ENCODE measurements at places on chromosomes 2 and 18.

- no peak for DNase-seq
These were observed 269.8 kb upstream of the HDAC4 start for GRCh38 chr2:239670463-239671120.

DNA sequence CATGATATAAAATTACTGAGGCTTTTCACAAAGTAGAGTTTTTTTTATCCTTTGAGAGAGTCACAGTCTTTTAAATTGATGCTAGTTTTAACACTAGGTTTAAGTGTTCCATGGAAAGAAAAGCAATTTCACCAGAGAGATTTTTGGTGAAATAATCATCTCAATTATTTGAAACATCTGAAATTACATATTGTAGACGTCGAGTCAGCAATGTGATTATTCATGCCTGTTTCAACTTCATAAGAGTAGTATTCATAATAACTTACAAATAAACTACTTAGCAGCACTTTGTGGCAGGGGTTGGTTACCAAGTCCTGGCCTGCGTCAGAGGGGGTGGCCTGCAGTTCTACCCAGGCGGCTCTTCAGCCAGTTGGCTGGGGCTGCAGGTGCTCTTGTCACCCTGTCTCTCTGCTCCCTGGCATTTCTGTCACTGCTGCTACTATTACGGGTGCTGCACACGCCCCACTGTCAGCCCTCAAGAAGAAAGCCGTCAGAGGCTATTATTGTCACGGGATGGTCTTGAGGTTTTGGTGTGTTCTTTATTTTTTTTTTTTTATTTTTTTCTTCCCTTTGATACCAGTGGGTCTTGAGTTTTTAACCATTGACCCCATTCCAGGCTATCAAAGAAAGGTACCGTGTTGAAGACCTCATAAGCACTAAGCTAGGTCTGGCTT lies 50.4 kb downstream of the MALT1 start:
- no peak for DNase-seq

DNA sequence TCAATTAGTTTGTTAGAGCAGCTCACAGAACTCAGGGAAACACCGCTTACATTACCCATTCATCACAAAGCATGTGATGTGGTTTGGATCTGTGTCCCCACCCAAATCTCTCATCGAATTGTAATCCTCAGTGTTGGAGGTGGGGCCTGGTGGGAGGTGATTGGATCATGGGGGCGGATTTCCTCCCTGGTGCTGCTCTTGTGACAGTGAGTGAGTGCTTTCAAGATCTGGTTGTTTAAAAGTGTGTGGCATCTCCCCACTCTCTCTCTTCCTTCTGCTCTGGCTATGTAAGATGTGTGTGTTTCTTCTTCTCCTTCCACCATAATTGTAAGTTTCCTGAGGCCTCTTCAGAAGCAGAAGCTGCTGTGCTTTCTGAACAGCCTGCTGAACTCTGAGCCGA lies 63.5 kb upstream of the AGPS start:
- DNase-seq, result no peak

- DNase-seq, result no peak
These were observed 546.6 kb upstream of the CDH2 start for GRCh38 chr18:28723506-28723905.

DNA sequence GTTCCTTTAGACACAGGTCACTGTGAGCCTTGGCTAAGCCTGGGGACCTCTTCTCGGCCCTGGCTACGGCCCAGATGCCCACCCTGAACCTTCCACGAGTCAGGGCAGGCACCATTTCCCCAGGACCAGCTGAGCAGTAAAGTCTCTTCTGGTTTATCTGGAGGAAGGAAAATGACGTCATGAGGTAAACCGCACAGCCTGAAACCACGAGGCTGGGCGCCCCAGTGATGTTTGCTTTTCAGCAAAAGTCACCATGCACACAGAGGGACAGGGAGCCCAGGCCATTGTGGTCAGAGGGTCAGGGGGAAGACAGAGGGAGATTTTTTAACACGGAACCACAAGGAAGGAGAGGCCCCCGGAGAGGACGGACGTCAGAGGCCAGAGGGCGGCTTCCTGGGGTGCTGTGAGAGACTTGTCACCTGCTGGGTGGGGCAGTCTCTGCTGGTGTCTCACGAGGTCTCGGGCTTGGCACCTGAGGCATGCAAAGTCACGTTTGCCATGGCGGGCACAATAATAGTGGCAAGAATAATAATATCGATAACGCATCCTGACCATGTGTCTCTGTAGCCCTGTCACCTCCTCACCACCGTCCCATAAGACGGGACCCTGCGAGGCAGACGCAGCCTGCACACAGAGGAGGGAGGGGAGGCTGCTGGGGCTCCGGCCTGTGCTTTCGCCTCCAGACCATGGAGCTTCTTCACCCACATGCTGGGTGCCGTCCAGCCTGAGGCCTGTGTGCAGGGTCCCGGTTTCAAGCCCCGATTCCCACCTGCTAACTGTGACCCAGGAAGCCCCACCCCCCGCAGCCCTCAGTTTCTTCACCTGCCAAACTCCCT lies 33.2 kb upstream of the FOSL2 start:
- no peak for DNase-seq

DNA sequence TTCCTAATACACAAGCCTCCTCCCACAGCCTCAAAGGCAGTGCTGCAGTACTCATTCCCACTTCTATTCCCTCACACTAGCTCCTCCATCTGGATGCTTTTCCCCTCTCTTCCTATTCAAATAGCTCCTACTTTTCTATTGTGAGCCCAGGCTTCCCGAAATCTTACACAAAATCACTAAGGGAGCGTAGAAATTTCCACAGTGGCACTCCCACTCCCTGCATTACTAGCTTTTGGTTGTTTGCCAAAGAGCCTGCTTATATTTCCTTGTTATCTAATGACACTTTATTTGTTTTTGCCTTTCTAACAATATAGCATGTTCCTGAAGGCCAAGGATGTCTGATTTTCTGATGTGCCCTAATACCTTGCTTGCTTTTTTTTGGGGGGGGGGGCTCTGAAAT lies 10.9 kb downstream of the EPAS1 start:
- no peak for DNase-seq

DNA sequence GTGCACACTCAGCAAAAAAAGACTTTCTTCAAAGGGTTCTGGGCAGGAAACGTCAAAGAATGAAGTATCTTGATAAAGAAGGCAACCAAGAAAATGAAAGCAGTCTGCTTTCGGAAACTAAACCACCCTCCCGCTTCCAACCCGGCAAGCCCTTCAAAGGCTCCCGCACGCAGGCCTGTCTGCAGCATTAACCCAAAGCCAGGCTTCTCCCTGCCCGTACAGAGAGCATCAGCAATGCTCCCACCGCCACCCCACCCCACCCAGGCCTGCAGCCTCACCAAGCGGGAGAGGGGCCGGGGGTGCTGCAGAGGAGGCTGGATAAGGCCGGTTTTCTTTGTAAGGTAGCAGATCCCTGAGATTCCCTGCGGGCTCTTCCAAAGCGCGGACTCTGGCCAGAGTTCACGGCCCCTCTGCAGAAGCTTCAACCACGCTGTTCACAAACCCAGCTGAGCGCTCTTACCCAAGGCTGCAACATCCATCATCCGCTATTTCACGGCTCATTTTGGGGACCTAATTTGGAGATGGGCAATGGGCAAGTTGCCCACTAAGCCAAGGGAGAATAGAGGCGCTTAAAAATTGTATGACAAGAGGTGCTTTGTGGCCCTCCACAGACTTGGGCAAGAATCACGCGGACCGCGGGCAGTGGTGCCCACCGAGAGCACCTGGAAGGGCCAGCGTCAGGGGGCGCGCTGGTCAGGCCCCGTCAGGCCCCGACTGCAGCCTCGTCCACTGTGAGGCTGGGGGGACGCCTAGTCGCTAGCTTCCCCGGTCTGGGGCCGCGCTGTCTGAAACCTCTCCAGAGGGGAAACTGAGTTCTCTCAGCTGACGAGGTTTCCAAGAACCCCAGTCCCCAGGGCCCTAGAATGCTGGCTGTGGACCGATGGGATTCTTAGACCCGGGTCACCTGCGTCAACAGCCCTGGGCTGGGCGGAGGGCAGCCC lies 225.4 kb upstream of the ID2 start:
- DNase-seq, result no peak

GRCh38 chr2:9693646-9694045 lies 62.8 kb upstream of the YWHAQ start:
- no peak for DNase-seq

DNA sequence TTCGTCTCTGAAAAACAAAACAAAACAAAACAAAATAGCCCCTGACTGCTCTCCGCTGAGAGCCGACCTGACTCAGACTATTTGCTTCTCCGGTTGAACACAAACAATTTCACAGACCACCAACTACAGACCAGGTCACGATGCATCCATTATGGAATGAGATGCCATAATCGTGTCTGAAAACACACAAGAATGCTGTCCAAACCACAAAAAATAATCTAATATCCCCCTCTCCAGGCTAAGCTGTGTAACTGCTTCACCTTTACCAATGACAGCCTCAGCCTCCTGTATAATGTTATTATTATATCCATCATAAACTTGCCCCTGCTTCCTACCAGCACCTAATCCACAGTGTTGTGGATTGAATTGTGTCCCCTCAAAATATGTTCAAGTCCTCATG lies 114.7 kb downstream of the DNAH6 start:
- peak; percentile 20 for DNase-seq

DNA sequence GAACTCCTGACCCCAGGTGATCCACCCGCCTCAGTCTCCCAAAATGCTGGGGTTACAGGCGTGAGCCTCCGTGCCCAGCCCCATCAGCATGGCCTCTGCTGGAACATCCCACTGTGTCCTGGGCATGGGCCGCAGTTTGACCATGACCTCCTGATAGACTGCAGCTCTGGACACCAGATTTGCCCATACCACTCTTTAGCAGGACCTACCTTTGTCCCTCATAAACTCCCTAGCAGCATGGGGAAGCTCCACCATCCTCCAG lies 92.6 kb downstream of the MYCN start:
- no peak for DNase-seq

DNA sequence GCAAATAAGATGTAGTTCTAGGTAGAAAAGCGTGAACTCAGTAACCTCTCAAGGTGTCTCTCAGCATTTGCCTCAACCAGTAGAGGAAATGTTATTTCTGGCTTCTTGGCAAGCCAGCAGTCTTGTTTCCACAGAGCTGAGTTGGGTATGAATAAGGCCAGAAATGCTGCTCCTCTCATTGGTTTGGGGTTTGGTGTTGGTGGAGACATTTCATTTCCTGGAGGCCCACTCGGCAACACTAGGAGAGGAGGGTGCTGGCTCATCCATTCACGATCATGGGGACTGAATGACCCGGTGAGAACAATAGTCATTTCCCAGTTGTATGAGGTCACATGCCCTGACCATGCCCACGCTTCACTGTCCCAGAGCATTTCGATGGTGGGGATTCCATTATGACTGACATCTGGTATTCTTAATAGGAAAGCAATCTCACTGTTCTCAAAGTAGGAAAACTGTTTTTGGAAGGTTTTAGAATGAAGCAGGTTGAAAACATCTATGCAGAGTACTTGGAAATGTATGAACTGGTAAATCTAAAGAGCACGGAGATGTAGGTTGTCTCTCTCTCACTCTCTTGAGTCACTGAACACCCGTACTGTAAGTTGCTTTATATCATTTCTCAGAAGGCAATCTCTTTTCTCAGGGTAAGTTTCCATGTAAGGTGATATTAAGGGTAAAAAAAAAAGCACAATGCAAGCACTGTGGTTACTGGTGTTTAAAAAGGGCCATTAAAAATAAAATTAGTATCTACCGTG lies 37.1 kb upstream of the CTLA4 start:
- no peak for DNase-seq

DNA sequence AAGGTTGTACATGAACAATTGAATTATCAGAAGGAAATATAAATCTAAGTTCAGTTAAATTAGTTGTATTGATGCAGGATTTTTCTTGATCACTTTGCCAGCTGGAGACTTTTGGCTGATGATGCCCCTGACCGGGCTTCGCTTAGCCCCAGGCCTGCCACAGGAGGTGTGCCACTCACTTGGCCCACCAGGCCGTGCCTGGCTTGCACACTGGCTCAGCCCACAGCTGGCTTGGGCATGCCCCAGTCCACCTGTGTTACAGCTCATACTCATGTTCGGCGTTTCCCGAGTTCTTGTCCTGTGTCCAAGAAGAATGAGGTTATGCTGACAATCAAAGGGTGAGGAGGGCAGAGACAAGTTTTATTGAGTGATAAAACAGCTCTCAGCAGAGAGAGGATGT lies 773.9 kb upstream of the FANCL start:
- no peak for DNase-seq
